OCI-LY7 (cell line): ENCODE measurements at places on chromosomes 11 and 22.

GRCh38 chr11:102320679-102321078 is 3.4 kb downstream of the BIRC3 start:
- DNase-seq = peak; percentile 59

- no peak for DNase-seq
Measured at GRCh38 chr22:46043816-46044620, 67.1 kb upstream of the WNT7B start.

DNA sequence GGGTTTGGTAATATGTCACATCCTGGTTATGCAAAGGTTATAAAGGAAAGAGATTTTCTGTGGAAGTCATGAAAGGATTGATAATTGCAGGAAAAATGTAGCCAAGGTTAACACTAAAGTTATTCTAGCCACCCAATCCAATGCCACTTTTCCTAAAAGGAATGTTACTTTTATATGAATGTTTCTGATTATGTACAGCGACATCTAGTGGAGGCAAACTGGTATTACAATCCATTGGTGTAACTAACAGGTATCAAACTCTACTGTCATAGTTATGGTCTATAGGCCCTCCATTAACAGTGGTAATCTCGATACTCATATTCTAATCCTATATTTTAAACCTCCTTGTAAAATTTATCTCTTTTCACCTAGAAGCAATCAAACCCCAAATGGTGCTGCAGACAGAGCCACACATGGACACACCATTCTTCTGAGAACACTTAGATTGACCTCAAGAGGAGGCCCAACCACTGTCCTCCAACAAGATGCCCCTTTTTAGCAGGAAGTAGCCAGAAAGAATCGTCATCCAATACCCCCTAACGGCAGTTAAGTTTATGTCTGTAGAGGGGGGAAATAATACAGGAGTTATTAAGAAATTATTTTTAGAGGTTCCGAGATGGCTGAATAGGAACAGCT is 74.9 kb upstream of the RAG2 start:
- DNase-seq = peak; percentile 47

DNA sequence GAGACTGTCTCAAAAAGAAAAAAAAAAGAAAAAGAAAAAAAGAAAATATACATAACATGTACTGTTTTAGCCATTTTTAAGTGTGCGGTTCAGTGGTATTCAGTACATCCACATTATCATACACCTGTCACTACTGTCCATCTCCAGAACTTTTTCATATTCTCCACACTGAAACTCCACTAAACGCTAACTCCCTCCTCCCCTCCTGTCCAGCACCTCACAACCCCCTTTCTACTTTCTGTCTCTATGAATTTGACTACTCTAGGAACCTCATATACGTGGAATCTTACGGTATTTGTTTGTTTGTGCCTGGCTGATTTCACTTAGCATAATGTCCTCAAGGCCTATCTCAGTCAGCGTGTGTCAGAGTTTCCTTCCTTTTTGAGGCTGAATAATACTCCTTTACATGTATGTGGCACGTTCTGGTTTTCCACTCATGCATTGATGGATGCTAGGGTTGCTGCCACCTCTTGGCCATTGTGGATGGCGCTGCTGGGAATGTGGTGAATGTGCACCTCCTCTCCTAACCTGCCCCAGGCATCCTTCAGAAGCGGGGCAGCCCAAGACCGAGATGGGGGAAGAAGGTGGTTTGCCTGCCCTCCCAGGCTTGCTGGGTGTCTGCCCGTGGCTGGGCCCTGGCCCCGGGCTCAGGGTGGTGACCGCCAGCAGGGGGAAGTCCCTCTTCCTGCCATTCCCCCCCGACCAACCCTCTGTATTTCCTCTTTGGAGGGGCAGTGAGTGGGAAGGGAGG is 60.5 kb downstream of the BCR start:
- peak; percentile 30 for DNase-seq

DNA sequence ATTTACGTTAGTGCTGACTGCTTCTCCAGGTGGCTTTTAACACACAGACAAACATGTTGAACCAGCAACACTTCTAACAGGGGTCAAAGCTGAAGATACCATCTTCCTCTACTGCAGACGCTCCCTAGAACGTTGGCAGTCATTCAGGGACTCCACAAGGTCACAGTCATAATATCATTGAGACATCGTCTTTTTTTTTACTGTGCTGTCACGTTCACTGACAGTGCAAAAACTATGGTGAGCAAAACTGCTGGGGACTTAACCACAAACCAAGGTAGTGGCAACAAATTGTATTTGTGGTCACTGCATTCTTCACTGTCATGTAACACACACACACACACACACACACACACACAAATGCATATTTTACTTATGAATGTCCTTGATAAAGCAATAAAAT is 244.9 kb downstream of the CASP12 start:
- no peak for DNase-seq

- DNase-seq = no peak
Measured at GRCh38 chr22:25493794-25494193, 70.7 kb upstream of the GRK3 start.

GRCh38 chr11:15113381-15113780 is 1.3 kb upstream of the INSC start:
- DNase-seq = peak; percentile 87

DNA sequence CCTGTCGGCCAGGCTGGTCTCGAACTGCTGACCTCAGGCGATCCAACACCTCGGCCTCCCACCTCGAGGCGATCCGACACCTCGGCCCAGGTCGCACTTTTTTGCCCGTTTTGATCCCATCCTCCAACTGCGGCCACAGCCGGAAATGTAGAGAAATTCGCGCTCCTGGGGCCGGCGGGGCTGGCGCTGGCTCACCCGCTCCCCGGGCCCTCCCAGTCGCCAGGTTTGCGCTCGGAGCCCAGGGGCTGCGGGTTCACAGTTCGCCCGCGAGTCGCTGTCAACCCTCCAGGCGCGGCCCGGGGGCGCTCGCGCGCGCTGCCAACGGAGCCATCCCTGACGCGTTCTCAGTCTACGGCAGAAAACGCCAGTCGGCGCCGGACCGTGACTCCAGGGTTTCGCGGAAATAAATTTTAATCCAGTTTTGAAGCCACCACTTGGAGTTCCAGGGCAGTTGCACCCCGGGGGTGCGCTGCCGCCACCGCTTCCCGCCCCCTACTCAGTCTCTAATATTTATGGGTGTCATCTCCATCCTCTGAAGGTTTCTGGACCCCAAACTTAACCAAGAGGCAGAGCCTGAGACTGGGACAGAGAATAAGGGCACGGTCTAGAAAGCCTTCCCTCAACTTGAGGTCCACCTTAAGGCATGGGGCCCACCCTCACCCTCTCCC is 1.5 kb upstream of the KLHDC7B start:
- peak; percentile 66 for DNase-seq

GRCh38 chr11:328012-328411 is 7.4 kb upstream of the IFITM3 start:
- DNase-seq = no peak

DNA sequence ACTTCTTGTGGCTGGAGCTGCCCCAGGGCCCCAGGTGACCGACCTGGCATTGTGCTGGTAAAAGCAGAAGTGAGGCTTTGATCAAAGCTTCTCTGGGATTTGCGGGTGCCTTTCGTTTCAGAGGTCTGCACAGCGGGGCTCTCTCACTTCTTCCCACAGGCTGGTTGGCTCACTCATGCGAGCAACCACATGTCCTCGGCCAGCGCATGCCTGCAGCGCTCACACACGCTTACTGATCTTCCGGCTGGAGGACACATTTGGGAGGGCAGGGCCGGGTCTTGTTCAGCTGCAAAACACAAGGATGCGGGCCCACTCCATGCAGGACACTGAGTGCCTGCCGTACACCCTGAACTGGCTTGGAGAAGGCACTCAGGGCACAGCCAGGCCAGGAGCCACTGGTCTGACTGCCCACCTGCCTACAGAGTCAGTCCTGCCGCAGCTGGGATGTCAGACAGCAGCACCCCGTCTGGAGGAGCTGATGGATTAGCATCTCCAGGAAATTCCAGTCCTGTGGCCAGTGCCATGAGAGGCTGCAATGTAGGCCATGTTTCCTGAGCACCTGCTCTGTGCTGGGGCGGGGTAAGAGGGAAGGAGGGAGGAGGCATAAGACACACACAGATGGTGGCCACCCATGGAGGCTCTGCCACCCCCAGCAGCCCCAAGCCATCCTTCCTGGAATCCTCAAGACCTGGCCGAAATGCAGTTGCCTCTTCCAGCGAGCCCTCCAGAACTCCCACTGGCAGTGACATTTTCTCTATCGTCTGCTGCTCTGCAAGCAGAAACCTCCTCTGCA is 1383.2 kb downstream of the BRD1 start:
- peak; percentile 92 for DNase-seq

DNA sequence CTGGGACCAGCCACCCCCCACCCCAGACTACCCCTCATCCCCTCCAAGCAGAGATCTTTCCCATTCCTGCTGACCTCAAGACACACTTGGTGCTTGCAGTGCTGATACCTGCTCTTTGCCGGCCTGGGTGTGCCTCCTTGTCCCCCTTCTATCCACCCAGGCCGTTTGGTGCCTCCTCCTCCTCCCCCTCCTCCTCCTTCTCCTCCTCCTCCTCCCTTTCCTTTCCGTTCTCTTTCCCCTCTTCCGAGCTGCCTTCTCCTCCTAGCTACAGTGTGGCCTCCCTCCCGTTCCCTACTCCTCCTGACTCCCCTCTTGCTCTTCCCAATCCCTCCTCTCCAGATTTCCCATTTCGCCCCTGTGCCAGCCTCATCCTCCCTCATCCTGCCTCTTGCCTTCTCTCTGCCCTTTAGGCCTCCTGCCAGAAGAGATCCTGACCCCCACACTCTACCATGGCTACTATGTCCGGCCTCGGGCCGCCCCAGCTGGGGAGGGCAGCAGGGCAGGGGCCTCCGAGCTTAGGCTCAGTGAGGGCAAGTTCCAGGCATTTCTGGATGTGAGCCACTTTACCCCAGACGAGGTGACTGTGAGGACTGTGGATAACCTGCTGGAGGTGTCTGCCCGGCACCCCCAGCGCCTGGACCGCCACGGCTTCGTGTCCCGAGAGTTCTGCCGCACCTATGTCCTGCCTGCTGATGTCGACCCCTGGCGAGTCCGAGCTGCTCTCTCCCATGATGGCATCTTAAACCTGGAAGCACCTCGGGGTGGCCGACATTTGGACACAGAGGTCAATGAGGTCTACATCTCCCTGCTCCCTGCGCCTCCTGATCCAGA is 712 bp downstream of the HSPB2 start:
- DNase-seq = no peak

GRCh38 chr11:60798631-60799030 is 13.5 kb downstream of the MS4A10 start:
- DNase-seq = no peak

GRCh38 chr11:118530180-118530682 is 761 bp upstream of the TMEM25 start:
- DNase-seq = no peak

DNA sequence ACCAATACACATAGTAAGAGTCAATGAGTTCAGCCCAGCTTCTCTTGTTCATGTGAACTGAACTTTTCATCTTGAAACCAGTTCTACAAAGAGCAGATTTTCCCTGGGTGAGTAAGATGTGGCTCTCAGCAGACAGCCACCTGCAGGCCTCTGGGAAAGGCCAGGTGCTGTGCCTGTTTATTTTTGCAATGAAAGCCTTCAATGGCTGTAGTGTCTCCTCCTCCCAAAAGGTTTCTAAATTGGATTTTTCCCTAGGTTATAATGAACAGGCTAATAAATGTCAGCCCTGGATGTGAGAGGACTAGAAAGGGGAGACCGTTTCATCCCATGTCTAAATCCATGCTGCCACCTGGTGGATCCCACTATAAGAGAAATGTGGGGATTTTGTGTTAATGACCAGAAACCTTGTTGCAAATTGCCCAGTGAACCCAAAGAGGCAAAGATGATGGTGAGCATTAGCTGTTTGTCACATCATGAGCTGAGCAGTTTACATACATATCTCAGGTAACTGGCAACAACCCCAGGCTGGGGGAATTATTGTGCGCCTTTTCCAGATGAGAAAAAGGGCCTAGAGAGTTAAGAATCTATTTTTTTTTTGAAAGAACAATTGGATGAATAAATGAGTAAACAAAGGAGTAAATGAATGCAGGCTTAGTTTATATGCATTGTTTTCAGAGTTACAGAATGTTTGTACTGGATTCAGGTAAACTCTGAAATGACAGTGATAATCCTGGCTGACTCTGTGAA is 12.7 kb downstream of the C11orf91 start:
- DNase-seq = peak; percentile 74

DNA sequence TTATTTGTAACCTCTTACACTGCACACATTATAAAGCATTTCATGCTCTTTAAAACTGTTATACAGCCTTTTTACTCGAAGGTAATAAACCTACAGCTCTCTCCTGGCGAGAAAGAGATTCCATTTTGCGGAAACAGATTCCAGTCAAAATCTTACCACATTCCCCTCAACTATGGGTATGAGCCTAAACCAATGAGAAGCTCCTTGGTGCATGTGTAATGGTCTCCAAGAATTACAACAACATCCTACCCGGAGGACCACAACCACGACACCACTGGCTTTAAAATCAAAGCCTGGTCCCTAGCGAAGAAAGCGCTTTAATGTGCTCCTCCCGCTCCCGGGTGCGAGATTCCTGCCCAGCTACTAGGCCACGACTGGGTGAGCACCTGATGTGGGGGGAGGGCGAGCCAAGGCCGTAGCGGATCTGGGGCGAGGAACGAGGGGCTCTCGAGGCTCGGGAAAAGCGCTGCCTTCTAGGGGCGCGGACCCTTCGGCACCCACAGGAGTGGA is 821 bp downstream of the CELF1 start:
- DNase-seq = peak; percentile 42

- no peak for DNase-seq
Measured at GRCh38 chr11:9646324-9646723, 17.6 kb upstream of the SWAP70 start.

DNA sequence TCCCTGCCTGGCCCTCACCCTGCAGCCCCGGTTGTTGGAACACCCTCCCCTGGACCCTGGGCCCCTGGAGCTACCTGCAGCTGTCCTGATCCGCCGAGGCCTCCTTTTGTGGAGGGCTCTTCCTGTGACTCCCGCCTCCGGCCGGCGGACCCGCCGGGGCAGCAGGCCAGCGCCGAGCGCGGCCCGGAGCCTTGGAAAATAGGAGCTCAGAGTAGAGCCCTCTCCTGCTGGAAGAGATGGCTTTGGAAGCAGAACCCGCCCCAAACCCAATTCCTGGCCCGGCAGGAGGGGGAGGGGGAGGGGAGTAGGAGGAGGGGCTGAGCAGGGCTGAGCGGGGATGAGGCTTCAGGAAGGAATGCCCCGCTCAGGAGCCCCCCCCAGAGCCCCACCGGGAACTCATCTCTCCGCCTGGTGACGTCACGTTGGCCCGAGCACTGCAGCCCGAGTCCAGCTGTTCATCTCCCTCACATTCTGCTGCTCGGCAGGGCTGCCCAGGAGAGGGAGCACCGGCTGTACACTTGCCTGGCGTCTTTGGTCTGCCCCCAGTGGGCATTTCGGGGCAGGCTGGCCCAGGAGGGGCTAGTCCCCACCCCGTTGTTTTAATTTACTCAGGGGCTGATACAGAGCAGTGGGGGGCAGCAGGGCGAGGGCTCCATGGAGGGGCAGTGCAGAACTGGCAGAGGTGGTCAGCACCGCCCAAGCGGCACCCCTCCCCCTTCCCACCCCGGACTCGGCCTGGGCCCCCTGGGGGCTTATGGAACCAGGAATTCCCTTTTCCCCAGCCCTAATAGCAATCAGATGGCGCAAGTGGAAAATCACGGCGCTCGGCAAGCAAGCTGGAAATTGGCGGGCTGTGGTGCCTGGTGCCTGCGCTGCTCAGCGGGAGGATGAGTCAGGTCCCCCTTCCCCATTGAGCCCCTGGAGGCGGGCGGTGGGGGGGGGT is at the start of gene MRGPRF:
TSS of gene MRGPRF (minus strand) at position 238 of the 943 bp plus-strand sequence. CDS start 3,345 bp downstream, outside the sequence.
- no peak for DNase-seq
